ENCODE measurements at places on chromosomes 16 and 17.

DNA sequence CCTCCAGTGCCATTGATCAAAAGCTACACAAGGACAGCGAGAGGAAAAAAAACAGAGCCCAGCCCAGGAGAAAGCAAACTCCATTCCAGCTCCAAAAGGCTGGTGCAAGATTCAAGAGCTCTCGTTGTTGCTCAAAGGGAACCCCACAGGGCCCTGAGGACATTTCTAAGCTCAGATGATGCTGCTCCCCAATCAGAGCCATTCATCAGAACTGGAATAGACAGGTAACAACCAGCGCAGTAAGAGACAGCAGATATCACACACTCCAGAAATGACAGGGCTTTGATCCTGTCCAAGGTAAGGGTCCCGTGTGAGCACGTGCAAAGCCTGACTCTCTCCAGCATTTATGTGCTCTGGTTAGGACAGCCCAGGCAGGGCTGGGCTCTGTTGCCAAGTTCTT is 20.1 kb downstream of the PMP22 start:
- no peak for DNase-seq

GRCh38 chr16:10850478-10850850 is 26.5 kb upstream of the CIITA start:
- no peak for DNase-seq

DNA sequence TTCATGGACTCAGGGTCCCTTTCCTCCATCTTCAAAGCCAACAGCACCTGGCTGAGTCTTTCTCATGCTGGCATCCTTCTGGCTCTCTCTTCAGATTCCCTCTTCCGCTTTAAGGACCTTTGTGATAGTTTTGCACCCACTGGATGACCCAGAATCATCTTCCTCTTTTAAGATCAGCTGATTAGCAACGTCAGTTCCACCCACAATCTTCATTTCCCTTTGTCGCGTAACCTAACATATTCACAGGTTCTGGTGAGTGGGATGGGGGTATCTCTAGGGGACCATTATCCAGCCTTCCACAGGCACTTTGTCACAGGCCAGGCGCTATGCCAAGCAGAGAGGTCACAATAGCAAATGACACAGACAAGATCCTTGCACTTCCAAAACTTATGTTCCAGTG is 593.8 kb downstream of the MAF start:
- DNase-seq: no peak

DNA sequence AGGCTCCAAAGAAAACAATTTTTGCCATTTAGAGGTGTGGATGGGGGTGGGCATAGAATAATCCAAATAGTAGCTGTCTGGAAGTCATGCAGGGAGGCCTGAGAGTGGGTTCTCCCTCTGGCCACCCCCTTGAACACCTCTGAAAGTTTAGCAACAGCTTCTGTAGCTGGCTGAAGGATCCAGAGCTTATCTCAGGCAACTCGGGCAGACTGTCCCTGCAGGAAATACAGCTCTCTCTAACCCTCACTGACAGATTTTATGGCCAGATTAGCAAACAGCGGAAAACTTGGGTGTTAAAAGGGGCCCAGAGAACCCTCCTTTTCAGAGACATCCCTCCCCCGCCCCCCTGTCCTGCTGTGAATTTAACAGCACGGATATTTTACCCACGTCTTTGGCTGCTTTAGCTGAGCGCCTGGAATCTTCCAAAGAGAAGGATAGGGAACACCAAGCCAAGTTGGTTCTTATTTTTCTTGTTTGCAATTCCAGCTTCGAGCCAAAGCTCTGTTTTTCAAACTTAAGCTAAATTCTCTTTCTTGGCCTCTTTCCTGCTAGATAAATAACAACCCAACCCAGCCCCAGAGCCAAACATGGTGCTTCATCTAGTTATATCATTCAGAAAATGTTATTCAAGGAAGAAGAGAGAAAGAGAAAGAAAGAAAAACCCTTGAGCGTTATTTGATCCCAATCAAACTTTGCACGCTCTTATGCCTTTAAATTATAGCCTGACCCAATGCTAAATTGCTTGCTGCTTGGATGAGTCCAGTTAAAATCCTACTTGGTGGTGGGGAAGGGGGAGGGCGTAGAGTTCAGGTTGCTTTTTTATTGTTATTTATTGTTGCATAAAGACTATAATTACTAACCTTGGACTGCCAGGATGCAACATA is 2.3 kb upstream of the HOXB2 start:
- DNase-seq: peak; percentile 92

- DNase-seq: no peak
These were observed 2.1 kb upstream of the GPRC5C start for GRCh38 chr17:74429604-74430384.

- no peak for DNase-seq
These were observed 21.2 kb downstream of the PEMT start for GRCh38 chr17:17570140-17570797.

- DNase-seq: no peak
These were observed 170.2 kb downstream of the HS3ST3B1 start for GRCh38 chr17:14471052-14471451.

DNA sequence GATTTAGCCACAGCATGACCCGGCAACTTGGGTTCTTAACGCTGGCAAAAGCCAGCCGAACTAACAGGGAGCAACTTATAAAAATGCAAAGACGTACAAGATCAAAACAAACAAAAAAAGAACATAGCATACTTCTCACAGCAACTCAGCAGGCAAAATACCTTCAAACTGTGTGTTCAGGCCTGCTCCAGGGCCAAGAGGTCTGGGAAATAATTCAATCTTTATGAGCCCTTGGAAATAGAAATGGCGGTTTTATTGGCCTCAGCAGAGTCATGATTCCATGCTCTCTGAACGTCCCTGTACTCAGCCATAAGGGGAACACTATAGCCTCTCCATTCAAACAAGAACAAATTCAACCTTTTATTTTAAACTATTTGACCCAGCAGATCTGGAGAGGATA is 101.3 kb upstream of the C17orf78 start:
- DNase-seq: no peak

All from NCI-H187 treated with DMSO at 0.1 percent for 48 hours (cell line).